WTC11 (cell line): ENCODE measurements at places on chromosomes 16 and 17.

GRCh38 chr17:72462814-72463213 lies 342.0 kb downstream of the SOX9 start:
- peaks cover 13% of the 10 kb centered on the region for H3K36me3 ChIP-seq
- no peaks in the 10 kb centered on the region; the same call in 1 of the 2 replicates for H3K27me3 ChIP-seq
- H3K4me3 ChIP-seq, result no peak overlapping the region
- H3K4me1 ChIP-seq, result peaks cover 19% of the 10 kb centered on the region
- no peak overlapping the region for H3K27ac ChIP-seq
- DNase-seq, result no peak

DNA sequence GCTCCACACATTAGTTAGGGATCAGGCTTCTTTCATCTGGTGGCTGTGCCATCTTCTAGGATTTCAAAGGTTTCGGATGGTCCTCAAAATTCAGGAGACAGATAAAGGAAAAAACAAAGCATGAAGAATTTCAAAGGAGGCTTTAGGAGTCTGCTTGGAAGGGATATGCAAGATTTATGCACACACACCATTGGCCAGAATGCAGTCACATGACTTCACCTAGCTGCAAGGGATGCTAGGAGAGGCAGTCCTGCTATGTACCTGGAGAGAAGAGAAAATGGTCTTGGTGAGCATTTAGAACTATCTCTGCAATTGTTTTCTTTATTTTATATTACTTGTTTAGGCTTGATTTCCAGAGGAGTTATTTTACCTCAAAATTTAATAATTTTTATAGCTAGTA lies 174.6 kb downstream of the PCTP start:
- no peak overlapping the region for H3K4me3 ChIP-seq
- no peak overlapping the region for H3K27ac ChIP-seq
- no peaks in the 10 kb centered on the region; the same call in 1 of the 2 replicates for H3K27me3 ChIP-seq
- no peak for DNase-seq
- peaks cover 29% of the 10 kb centered on the region for H3K4me1 ChIP-seq

GRCh38 chr17:17930674-17931073 lies 41.5 kb downstream of the TOM1L2 start:
- no peaks in the 10 kb centered on the region for H3K27me3 ChIP-seq
- H3K36me3 ChIP-seq, result no peaks in the 10 kb centered on the region
- H3K4me3 ChIP-seq, result no peak overlapping the region

GRCh38 chr16:83989300-83989699 lies 21.3 kb downstream of the NECAB2 start:
- H3K4me3 ChIP-seq, result no peak overlapping the region
- DNase-seq, result no peak
- H3K27ac ChIP-seq, result no peak overlapping the region
- no peaks in the 10 kb centered on the region; the same call in 1 of the 2 replicates for H3K36me3 ChIP-seq
- H3K4me1 ChIP-seq, result no peaks in the 10 kb centered on the region

DNA sequence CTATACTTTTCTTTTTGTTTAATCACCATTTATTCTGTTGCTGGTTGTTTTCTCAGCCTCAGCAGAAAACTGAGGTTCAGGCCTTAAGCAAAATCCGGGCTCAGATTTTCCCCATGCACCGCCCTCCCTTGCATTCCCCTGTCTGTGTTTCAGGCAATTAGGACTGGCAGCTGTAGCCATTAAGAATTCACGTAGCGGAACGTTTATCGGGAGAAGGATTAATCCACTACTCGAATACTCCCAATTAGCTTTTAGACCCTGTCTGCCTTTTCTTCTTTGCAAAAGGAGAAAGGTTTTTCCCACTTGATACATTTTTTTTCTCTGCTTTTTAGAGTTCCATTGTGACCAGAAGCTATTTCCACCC lies 173.1 kb downstream of the RPTOR start:
- no peak overlapping the region for H3K27ac ChIP-seq
- no peaks in the 10 kb centered on the region for H3K27me3 ChIP-seq
- no peak for DNase-seq
- no peaks in the 10 kb centered on the region for H3K36me3 ChIP-seq
- H3K4me1 ChIP-seq, result peaks cover 30% of the 10 kb centered on the region
- no peak overlapping the region for H3K4me3 ChIP-seq

GRCh38 chr16:53219371-53219770 lies 164.6 kb downstream of the CHD9 start:
- H3K4me1 ChIP-seq, result 0 out of 2 replicates have a peak, but pooled peaks cover 5% of the 10 kb centered on the region
- no peak overlapping the region for H3K4me3 ChIP-seq
- peaks cover 14% of the 10 kb centered on the region for H3K36me3 ChIP-seq
- no peaks in the 10 kb centered on the region for H3K27me3 ChIP-seq

GRCh38 chr17:65185668-65186382 lies 48.7 kb downstream of the RGS9 start:
- H3K27ac ChIP-seq, result no peak overlapping the region; the same call in 1 of the 2 replicates
- H3K27me3 ChIP-seq, result no peaks in the 10 kb centered on the region
- peaks cover 42% of the 10 kb centered on the region for H3K4me1 ChIP-seq
- no peak overlapping the region for H3K4me3 ChIP-seq
- no peak for DNase-seq

DNA sequence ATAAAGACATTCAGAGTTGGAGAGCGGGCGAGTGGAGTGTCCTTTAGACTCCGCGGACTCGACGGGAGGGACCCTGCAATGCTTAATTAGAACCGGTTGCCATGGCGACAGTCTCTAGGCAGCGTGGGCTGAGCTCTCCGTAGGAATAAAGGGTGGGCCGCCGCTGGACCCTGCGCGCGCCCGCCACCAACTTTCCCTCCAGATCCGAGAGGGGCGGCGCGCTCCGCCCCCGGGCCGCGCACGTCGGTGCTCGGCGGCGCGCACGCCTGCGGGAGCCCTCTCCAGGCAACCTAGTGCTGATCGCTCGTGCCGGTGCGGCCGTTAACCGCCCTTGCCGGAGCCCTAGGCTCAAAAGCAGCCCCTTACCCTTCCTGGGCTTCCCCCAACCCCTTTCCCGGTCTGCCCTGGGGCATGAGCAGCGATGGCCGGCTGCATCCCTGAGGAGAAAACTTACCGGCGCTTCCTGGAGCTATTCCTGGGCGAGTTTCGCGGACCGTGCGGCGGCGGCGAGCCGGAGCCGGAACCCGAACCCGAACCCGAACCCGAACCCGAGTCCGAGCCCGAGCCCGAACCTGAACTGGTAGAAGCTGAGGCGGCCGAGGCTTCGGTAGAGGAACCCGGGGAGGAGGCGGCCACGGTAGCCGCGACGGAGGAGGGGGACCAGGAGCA lies at the start of gene PPM1E:
PPM1E (plus strand) TSS at position 278 of the 669 bp plus-strand sequence.
- peak within 1 kb of the TSS; percentile 99 for H3K4me3 ChIP-seq
- no peaks in the 10 kb centered on the region for H3K36me3 ChIP-seq
- peak; percentile 92 for DNase-seq
- peaks cover 8% of the 10 kb centered on the region for H3K4me1 ChIP-seq
- H3K27ac ChIP-seq, result no peak within 1 kb of the TSS

DNA sequence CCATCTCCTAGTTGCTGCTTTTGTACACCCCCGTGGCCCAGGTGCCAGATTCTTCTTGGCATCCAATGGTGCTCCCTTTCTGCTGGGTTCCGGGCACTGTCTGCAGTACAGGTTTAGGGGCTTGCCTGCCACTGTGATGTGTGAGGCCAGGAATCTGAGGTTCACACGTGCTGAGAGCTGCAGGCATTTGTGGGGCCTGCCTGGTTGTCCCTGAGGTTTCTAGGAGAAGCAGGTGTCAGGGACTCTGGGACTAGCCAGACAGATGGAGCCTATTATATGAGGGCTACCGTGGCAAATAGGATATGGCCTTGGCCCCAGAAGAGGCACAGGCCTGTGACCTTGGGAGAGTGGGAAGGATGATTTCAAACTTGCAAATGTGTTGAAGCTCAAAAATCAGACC lies 29.3 kb downstream of the NDEL1 start:
- H3K27ac ChIP-seq, result peak overlapping the region; percentile 47; the same call in 1 of the 2 replicates
- H3K4me1 ChIP-seq, result 0 out of 2 replicates have a peak, but pooled peaks cover 5% of the 10 kb centered on the region
- no peak overlapping the region for H3K4me3 ChIP-seq
- no peak for DNase-seq

- peaks cover 42% of the 10 kb centered on the region for H3K36me3 ChIP-seq
- H3K27ac ChIP-seq, result no peak overlapping the region
- no peaks in the 10 kb centered on the region for H3K27me3 ChIP-seq
- peaks cover 19% of the 10 kb centered on the region for H3K4me1 ChIP-seq
- DNase-seq, result peak; percentile 15
These were observed 13.1 kb downstream of the BCAR1 start for GRCh38 chr16:75238132-75238852.

DNA sequence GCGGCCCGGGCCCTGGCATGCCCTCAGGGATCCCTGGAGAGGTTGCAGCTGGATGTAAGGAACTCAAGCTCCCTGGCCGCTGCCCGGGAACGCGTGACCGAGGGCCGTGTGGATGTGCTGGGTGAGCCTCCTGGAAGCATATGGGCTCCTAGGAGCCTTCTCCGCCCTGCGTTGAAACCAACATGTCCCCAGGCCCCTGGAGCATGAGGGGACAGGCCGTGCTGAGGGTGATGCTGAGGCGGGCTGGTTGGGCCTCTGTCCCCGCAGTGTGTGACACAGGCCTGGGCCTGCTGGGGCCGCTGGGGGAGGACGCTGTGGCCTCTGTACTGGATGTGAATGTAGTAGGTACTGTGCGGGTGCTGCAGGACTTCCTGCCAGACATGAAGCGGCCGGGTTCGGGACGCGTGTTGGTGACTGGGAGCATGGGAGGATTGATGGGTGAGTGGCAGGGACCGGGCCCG lies 5.7 kb upstream of the HSD17B1 start:
- 0 out of 2 replicates have a peak overlapping the region, but pooled peaks have one; percentile 16 for H3K4me3 ChIP-seq
- H3K27me3 ChIP-seq, result peaks cover 2% of the 10 kb centered on the region; the same call in 1 of the 2 replicates
- peaks cover 15% of the 10 kb centered on the region for H3K4me1 ChIP-seq
- no peak for DNase-seq

- peaks cover 8% of the 10 kb centered on the region for H3K4me1 ChIP-seq
- no peak overlapping the region for H3K27ac ChIP-seq
- H3K27me3 ChIP-seq, result no peaks in the 10 kb centered on the region
- DNase-seq, result no peak
- no peak overlapping the region for H3K4me3 ChIP-seq
These were observed 18.2 kb downstream of the ALOX15 start for GRCh38 chr17:4623249-4623648.

- H3K27ac ChIP-seq, result no peak overlapping the region
- peaks cover 35% of the 10 kb centered on the region for H3K4me1 ChIP-seq
- no peaks in the 10 kb centered on the region for H3K36me3 ChIP-seq
- no peaks in the 10 kb centered on the region for H3K27me3 ChIP-seq
These were observed 246.5 kb downstream of the FOXL1 start for GRCh38 chr16:86824751-86825296.

DNA sequence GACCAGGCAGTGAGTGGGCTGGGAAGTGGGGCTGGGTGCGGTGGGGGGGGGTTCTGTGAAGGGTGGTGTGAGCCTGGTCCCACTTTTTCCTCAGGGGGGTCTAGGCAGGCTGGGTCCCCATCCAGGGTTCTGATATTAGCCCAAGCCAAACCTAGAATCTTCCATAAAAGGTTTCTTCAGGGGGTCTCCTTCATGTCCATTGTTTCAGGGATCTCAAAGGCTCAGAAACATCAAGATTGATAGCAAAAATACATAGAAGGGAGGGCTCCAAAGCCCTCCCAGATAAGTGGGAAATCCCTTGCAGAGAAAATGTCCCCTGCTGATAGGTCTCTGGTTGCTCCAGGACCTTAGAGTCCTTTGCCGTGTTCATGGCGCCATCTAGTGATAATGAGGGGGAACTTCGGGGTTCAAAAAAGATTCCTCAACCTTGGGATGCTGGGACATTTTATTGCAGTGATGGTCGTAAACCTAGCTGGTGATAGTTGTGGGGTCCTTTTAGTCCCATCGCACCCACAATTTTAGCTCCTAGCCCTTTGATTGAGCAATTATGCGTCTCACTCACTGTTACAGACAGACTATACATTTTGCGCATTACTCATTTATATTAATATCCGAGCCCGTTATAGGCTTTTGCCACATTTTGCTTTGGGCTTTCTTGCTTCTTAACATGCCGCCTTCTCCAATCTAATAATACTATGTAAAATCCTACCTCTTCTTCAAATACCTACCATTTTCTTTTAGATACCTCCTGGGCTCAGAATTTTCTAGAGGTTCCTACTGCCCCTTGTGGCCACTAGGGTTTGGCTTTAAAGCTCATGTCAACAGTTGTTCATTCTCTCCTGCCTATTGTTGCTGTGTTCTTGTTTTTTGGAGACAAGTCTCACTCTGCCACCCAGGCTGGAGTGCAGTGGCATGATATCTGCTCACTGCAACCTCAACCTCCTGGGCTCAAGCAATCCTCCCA lies 35.1 kb downstream of the IGF2BP1 start:
- H3K27ac ChIP-seq, result peak overlapping the region; percentile 95
- peak; percentile 46 for DNase-seq
- peaks cover 29% of the 10 kb centered on the region for H3K4me1 ChIP-seq
- no peaks in the 10 kb centered on the region for H3K27me3 ChIP-seq

GRCh38 chr17:42120770-42121769 lies at the start of gene KAT2A:
TSS of gene KAT2A (minus strand) at chr17:42121367. CDS start at chr17:42121304, 63 bp downstream.
- H3K27me3 ChIP-seq, result no peaks in the 10 kb centered on the region
- 0 out of 2 replicates have a peak within 1 kb of the TSS, but pooled peaks have one; percentile 19 for H3K27ac ChIP-seq
- peaks cover 26% of the 10 kb centered on the region for H3K36me3 ChIP-seq

- peak; percentile 68 for DNase-seq
- no peaks in the 10 kb centered on the region for H3K27me3 ChIP-seq
- H3K27ac ChIP-seq, result no peak overlapping the region
- H3K4me3 ChIP-seq, result no peak overlapping the region
These were observed 48.0 kb upstream of the CDYL2 start for GRCh38 chr16:80852261-80852872.

GRCh38 chr16:84341528-84342295 lies 26.6 kb upstream of the ATP2C2 start:
- no peak overlapping the region for H3K4me3 ChIP-seq
- H3K27ac ChIP-seq, result no peak overlapping the region
- no peaks in the 10 kb centered on the region for H3K27me3 ChIP-seq
- H3K4me1 ChIP-seq, result no peaks in the 10 kb centered on the region
- DNase-seq, result no peak

GRCh38 chr16:19507867-19508266 lies 14.0 kb downstream of the GDE1 start:
- no peak for DNase-seq
- no peak overlapping the region for H3K27ac ChIP-seq

GRCh38 chr17:8557176-8557806 lies 73.2 kb downstream of the MYH10 start:
- no peak for DNase-seq
- no peak overlapping the region for H3K27ac ChIP-seq
- no peaks in the 10 kb centered on the region for H3K27me3 ChIP-seq
- no peak overlapping the region for H3K4me3 ChIP-seq

GRCh38 chr16:27243725-27244362 lies 24.7 kb downstream of the NSMCE1 start:
- H3K4me3 ChIP-seq, result no peak overlapping the region
- H3K4me1 ChIP-seq, result peaks cover 20% of the 10 kb centered on the region
- no peaks in the 10 kb centered on the region for H3K27me3 ChIP-seq
- no peak for DNase-seq
- peak overlapping the region; percentile 31 for H3K27ac ChIP-seq
- H3K36me3 ChIP-seq, result no peaks in the 10 kb centered on the region

DNA sequence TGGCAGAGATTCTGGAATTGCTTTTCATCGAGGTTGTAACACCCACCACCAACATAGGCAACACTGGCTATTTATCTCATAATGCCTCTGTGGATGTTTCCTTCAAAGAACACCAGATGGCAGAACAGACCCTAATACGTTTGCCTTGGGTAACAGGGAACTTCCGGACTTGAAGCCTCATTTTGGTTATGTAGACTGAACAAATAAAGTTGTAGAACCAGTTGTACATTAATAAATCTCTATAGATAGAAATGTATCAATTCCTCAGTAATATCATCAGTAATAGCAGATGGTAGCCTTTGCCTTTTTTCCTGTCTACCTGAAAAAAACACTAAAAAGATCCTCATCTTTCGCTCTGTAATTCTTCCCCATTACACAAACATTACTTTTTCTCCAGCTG lies 25.9 kb upstream of the APOH start:
- H3K27me3 ChIP-seq, result no peaks in the 10 kb centered on the region
- H3K36me3 ChIP-seq, result no peaks in the 10 kb centered on the region
- H3K4me3 ChIP-seq, result no peak overlapping the region
- no peaks in the 10 kb centered on the region for H3K4me1 ChIP-seq
- DNase-seq, result no peak
- H3K27ac ChIP-seq, result no peak overlapping the region
